Cortex of kidney (tissue), 1 donor: ENCODE measurements at places on chromosomes 7 and 10.

GRCh38 chr7:158733775-158734494 lies 29.3 kb upstream of the NCAPG2 start:
- no peak for DNase-seq

GRCh38 chr10:71708301-71708703 lies 11.3 kb downstream of the C10orf105 start:
- DNase-seq: no peak

DNA sequence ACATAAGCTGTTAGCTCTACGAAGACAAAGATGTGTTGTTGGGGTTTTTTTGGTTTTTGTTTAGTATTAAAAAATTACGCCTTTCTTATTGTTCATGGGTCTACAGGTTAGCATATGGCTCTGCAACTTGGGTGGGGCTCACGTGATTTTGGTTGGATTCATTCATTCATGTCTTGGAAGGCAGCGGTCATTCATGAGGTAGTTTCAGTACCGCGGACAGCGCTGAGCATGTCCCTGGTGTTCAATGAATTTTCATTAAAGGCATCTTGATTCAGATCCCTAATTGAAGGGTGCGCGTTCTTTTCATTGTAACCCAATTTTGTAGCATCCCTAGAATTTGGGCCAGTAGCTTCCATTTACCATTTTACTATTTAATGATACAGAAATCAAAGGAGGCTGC lies 42.9 kb upstream of the TCERG1L start:
- DNase-seq: no peak

- no peak for DNase-seq
These were observed 120.7 kb downstream of the PRKAG2 start for GRCh38 chr7:151756076-151756731.

- no peak for DNase-seq
These were observed 280.0 kb downstream of the RPS24 start for GRCh38 chr10:78313636-78314035.

- no peak for DNase-seq
These were observed 624.5 kb downstream of the LRMDA start for GRCh38 chr10:76055963-76056362.

DNA sequence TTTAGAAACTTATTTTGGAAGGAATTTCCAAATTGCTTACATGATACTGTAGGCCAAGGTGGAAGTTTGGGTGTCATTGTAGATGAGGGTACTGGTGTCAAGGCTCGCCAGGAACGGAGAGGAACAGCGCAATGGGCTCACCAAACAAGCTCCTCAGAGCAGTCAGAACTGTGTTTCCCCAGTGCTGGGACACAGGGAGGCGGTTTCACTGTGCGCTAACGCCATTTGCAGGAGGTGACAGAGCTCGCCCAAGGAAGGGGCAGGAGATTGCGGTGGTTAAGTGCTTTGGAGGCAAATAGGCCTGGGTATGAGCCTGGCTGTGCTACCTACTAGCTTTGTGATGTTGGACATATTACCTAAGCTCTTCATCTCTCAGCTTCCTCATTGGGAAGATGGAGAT lies 57.3 kb downstream of the HHEX start:
- no peak for DNase-seq

GRCh38 chr7:116522247-116522646 lies 2.6 kb upstream of the CAV1 start:
- no peak for DNase-seq

DNA sequence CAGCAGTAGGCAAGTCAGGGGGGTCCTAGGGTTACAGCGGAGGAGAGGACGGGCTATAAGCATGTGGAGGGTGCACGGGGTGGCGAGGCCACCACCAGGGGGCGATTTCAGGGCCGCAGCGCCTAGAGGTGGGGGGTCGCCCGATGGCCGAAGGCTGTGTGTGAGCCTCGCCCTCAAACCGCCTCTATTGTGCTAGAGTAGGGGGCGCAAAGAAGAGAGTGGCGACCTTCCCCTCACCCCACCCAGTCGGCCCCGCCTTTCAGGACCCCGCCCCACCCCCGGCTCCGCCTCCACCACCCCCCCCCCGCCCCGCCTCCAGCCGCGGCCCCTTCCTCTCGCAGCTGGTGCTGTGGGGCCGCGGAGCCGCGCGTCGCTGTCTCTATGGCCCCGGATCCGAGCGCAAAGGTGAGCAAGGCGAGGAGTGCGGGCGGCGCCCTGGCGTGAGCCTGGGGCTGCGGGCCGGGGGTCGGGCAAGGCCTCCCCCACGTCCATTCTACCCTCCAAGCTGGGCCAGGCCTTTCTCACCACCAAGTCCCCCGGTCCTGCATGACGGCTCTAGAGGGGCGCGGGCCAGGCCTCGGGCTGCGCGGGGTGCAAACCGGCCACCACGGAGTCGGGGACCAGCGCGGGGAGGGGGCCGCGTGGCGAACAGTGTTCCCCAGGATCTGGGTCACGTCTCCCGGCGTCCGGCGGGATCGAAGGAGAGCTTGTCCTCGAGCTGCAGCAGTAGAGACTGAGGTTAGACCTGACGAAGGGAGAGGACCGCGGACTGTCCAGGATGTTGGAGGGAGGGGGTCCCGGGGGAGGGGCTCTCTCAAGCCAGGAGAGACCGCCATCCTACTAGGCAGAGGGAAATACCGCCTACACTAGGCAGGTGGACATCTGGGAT lies at the start of gene SEMA4G:
Gene SEMA4G (plus strand): TSS at position 318 of the 889 bp plus-strand sequence. CDS start 3,409 bp downstream, outside the sequence.
- DNase-seq: no peak

- no peak for DNase-seq
These were observed 14.8 kb downstream of the ZSCAN25 start for GRCh38 chr7:99631295-99632109.

DNA sequence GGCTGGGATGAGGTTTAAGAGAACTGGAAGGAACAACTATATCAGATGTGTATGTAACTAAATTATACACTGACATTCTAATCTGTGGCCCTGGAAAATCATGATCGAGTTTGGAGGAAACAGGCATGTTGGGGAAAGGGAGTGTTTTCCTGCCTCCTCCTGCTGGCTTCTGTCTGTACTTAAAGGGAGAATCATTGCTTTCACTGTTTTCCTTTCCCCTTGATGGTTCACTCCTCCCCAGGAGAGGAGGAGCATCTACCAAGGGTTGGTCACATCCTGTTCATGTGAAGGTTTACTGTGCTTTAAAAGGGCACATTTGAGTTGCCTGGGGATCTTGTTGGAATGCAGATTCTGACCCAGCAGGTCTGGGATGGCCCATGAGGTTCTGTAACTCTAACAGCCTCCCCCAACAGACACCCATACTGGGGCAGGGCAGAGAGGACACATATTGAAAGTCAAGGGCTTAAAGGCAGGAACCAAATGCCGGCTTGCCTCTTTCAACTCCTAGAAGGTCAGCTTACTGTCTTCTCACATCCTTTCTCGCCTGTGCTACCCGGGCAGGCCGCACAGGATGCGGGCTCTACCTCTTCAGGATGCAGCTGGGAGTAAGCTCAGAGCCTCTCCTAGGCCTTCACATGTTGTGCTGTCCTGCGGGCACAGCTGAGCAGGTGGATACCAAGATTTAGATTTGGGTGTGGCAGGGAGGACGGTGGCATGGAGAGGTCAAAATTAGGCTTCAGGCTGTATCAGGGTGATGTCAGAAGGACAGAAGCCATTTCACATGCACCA lies 694.8 kb downstream of the KCNMA1 start:
- no peak for DNase-seq

GRCh38 chr7:155062411-155062810 lies 7.7 kb upstream of the HTR5A start:
- no peak for DNase-seq

DNA sequence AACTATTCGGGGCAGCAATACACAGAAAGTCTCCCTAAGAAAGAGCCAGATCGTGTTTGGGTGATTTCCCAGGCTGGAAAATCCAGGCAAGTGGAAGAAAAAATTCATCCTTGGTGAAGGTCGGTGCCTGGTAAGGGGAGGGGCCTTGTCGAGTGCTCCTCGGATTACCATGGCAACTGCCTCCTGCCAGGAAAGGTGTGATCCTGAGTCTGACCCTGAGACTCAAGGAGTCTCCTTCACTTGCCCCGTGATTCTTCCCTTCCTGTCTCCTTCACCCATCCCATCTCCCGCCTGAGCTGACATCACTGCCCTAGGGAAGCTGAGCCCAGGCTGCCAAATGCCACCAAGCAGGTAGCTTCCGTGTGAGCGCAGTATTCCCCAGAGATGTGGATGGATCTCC lies 112.2 kb downstream of the MYL10 start:
- DNase-seq: no peak

- no peak for DNase-seq
These were observed 78.0 kb upstream of the ANKRD1 start for GRCh38 chr10:90998733-90999511.

- DNase-seq: no peak
These were observed 73.7 kb downstream of the ABLIM1 start for GRCh38 chr10:114584419-114584818.

DNA sequence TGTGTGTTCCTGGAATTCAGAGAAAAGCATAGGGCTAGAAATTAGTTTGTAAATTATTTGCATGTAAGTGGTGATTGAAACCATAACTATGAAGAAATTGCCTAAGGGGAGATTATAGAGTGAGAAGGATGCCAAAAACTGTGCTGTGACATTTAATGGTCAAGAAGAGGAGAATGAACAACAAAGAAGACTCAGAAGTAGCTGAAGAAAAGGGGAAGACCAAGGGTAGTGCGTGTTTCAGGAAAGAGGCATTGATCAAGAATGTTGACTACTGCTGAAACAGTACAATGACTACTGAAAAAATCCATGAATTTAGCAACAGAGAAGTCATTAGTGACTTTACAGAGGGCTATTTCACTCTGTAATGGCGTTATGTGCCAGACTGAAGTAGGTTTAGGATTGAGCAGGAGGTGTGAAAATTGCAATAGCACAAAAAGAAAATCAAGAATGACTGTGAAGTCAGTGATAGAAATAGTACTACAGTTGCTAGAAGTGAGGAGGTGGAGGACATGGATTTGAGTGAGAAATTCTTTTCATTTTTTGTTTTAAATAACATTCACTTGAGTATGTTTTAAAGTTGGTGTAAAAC lies 28.9 kb upstream of the SAMD9L start:
- DNase-seq: no peak

DNA sequence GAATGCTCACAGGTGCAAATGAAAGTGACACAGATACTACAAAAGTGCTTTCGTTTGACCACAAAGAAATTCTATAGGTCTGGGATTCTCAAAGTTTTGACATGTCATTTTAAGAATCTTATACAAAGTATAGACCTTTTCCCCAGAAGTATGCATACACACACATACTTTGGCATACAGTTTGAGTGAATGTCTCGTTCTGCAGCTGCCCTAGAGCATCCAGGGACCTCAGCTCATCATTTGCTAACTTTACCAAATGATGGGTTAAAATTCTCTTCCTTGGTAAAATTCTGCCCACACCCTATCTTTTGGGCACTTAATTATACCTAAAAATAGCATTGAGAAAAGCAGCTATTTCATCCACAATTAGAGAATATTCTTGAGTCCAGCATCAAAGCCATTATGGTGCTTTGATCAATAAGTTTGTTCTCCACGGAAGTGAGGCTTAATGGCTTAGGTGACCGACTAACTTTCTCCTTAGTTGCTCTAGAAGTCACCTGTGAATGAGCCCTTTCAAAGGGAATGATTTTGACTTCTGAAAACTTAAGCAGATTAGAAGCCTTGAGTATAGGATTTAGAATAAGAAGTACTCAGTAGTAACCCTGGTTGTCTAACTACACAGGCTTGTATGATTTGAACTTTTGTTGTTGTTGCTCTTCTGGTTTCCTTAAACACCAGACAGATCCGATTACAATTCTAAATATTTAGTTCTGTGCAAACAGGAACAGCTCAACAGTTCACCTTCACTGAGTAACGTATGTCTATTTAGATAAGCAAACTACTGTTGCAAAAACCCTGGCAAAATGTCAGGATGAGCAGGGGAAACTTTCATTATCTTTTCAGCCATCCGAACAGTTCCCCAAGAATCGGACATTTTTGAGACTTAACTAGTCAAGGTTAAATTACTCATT lies 70.6 kb downstream of the CNNM2 start:
- no peak for DNase-seq

GRCh38 chr7:82444220-82444909 lies 788 bp upstream of the CACNA2D1 start:
- no peak for DNase-seq

- DNase-seq: no peak
These were observed 7.8 kb upstream of the HACD1 start for GRCh38 chr10:17624996-17625395.

GRCh38 chr7:107179326-107180164 lies 10.7 kb downstream of the HBP1 start:
- DNase-seq: no peak

DNA sequence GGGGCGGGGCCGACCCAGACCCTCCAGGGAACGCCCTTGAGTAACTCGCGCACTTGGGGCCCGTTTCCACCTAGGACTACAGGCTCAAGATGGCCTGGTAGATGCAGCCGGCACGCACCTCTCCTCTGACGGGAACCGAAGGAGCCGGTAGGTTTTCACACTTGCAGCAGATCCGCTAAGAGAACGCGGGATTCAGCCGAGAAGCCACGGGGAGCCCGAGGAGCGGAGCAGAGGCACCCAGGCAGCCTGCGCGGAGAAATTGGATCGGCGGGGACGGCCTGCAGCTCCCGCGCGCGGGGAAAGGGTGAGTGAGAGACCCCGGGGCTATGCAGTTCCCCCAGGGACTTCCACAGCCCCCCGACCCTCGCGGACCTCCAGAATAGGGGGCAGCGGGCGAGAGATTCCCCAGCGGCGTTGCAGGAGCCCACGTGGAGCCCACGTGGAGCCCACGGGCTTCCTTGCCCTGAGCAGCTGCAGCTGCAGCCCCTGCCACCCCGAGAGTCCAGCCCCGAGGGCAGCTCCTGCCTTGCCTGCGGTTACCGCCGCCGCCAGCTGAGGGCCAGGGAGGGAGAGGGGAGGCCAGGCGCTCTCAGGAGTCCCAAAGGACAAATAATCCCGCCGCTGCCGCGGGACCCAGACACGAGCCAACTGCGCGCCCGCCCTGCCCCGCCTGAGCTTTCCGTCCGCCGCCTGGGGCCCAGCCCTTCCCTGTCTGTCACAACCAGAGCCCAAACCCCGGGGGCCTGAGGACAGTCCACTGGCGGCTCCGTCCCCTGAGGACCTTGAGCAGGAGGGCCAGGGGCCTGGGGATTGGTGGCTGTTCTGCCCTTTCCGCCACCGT lies 13.1 kb downstream of the IFT22 start:
- DNase-seq: no peak

GRCh38 chr7:18740579-18740988 lies 245.0 kb downstream of the HDAC9 start:
- no peak for DNase-seq

- DNase-seq: no peak
These were observed 631 bp downstream of the HPS6 start for GRCh38 chr10:102065561-102066398.

- no peak for DNase-seq
These were observed 82.8 kb upstream of the CPXM2 start for GRCh38 chr10:123974406-123974805.

GRCh38 chr7:114825423-114825951 lies 96.4 kb upstream of the MDFIC start:
- no peak for DNase-seq

GRCh38 chr7:4531236-4531635 lies 150.9 kb upstream of the FOXK1 start:
- DNase-seq: no peak

DNA sequence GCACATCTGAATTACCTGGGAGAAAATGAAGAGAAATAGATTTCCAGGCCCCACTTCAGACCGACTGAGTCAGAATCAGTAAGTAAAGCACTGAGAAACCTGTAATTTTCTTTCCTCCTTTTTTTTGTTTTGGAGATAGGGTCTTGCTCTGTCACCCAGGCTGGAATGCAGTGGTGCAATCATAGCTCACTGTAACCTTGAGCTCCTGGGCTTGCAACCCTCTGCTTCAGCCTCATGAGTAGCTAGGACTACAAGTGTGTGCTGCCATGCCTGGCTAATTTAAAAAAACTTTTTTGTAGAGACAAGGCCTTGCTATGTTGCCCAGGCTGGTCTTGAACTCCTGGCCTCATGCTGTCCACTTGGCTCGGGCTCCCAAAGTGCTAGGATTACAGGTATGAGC lies 260.2 kb downstream of the STK31 start:
- no peak for DNase-seq

- DNase-seq: no peak
These were observed 206.6 kb downstream of the LSM5 start for GRCh38 chr7:32283546-32283945.
